Epithelial cell of proximal tubule (primary cell): ENCODE measurements at places on chromosomes 3 and 15. TPM values are rescaled to one million over a fixed set of nuclear protein-coding genes. Genes with fewer than 3 reads are reported as not detected.

DNA sequence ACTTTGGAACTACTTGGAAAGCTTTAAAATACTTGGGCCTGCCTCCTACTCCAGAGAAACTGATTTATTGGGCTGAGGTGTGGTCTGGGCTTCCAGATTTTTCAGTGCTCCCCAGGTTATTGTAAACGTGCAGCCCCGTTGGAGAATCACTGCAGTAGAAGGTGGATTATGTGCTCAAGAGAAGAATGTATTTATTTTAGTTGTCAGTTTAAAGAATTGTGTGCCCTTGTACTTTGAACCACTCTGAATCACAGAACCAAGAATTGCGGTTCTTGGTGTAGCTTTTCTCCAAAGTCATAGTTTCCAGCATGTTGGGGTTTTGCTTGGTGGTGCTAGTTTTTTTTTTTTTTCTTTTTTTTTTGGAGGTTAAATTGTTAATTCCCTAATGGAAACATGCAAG is 1.6 kb downstream of the TATDN2 start:
- DNase-seq, result no peak

- DNase-seq, result no peak
Measured at GRCh38 chr15:90915808-90916440, 12.8 kb downstream of the MAN2A2 start.

DNA sequence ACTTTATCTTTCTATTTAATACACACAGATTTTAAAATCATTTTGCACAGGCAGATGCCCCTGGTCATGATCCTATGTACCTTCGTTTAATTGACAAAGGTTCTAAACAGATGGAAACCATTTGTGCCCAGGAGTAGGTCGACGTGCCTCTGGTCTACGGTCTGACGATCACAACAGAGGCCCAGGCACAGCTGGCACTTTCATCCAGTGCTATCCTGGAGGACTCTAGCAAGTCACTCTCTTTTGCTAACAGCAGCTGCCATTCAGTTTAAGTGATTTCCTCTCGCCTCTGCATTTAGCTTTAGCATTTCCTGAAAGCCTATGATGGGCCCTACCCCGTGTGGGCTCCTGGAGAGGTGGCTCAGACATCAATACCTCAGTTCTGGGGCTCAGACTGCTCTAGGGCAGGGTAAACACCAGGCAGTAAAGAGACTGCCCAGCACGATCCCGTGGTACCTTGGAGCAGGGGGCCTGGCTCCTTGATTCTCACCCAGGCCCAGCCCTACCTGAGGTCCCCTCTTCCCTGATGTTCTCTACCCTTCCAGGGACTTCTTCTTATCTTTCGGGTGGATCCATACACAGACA is 83.2 kb upstream of the SNRPA1 start:
- no peak for DNase-seq

- DNase-seq, result no peak
Measured at GRCh38 chr3:119861681-119862080, 79.8 kb downstream of the NR1I2 start.

GRCh38 chr15:81304226-81304625 is 19.7 kb downstream of the STARD5 start:
- DNase-seq, result no peak

- no peak for DNase-seq
Measured at GRCh38 chr3:16370872-16371740, 106.1 kb downstream of the OXNAD1 start.

DNA sequence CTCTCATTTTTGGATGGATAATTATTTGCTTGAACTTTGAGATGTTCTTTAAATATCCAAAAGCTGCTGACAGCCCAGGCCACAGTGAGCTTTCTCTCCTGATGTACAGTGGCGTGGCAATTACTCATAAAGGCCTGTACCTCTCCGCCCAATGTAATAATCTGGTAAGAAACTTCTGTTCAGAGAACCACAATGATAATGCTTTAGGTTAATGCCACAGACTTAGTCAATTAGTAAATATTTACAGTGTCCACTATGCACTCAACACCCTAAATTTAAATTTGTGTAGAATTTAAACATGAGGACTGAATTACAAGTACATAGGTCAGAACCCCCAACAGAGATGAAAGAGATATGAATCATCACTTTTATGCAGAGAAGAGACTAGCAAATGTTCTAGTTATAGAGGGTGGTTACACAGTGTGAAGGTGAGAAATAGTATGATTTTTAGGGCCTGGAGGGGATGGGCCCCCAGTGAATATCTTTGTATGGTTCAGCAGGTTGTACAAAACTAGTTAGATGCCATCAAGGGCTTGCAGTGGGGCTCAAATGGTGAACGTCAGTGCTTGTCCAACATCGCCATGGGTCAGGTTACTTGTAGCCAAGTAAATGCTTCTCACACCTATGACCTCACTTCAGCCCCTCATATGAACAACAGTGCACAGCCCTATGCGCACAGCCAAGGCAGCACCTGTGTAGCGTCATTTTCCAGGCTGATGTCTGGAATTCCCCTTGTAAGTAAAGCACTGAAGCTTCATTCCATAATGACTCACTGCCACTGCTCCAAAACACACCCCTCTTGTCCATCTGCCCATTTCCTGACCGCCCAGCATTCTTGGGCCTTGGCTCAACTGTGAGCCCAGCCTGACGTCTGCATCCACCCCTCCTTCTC is 13.3 kb downstream of the ABHD2 start:
- peak; percentile 97 for DNase-seq

DNA sequence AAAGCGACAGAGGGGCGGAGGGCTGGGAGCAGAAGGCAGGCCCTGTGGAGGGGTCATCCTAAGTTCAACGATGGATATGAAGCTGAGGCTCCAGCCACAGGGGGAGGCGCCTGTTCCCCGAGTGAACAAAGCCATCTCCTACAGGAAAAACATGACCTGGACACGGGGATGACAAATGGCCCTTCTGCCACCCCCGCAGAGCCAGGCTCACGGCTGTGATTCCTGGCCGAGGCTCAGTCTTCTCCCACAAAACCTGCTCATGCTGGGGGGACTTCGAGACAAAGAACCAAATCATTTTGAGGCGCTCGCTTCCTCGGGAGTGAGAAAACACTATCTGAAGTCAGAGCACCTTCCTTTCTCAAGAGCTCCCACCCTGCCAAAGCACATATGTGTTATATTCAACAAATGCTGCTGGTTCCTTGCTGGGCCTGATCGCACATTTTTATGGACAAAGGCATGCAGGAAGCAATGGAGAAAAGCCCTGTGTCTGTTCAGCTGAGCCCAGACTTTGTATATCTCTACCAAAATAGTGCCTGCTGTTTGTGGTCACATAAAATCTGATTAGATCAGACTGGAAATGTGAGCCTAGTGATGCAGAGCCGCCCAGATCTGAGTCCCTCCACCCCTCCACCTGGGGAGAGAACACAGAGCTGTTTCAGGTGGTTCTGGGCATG is 5.6 kb downstream of the RBP1 start:
- DNase-seq, result peak; percentile 10

- no peak for DNase-seq
Measured at GRCh38 chr3:104951426-104951825, 415.3 kb upstream of the ALCAM start.

GRCh38 chr3:46695177-46695961 is 1.9 kb upstream of the ALS2CL start:
- DNase-seq, result no peak

DNA sequence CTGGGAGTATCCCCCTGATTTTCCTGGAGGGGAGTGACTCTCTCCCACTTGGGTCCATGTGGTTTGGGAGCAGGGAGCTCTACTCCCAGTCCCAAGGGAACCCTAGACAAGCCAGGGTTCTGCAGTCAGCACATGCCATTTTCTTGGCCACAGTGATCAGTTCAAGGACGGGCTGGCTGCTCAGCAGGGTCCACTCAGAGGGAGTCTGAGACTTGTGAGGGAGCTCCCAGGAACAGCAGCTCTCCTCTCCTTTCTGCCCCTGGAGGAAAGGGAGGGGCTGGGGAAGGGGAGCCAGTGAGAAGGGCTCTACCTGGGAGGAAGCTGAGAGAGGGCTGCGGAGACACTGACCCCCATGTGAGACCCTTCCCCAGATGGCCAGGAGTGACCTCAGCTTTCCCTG is 29.1 kb upstream of the LMCD1 start:
- DNase-seq, result no peak

GRCh38 chr15:88637841-88638625 is 783 bp upstream of the ISG20 start:
- no peak for DNase-seq

- DNase-seq, result no peak
Measured at GRCh38 chr15:98547741-98548138, 100.6 kb upstream of the IGF1R start.

DNA sequence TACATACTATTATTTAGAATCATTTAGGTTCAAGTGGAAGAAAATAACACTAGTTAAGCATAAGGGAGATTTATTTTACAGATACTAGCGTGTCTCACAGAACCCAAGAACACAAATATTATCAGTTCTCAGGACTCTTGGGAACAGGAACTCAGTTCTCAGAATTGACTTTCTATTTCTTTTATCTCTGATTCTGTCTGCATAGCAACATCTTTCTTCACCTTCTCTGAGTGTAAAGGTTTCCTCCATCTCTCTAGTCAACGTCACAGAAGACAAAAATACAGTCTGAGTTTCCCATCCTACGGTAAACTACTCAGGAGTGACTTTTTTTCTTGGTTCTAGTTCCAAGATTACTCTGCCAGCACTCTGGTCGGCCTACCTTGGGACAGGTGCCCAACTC is 220.0 kb downstream of the SV2B start:
- DNase-seq, result no peak

DNA sequence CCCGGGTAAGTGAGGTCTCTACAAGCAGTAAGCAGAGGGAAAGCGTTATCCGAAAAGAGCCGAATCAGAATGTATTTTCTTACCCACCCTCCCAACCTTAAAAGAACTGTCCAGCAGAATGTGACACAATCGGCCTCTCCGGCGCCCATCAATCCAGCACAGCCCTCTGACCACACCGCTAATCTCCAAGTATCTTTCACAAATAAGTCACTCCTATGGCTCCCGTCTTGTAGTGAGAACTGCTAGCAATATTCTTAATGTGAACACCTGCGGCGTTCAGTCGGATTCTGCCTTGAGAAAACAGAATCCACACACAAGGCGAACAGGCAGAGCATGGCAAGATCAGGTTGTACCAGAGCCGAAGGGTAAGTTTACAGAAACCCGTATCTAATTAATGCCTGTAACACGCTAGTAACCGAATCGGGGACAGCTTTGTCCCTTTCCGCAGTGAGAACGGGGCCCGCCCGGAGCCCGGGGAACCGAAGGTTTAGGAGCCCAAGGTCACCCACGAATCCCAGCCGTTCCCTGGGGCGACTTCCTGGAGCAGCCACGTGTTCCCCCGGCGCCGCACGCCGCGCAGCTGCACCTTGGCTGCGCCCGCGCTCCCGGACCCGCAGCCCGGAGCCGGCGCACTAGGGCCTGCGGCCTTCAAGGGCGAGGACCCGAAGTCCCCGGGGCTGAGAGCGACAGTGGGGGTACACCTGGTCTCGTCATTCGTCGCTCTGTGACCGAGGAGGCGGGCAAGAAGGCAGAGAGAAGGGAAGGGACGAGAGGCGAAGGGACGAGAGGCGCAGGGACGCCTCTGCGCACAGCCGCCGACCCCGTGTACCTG is 672 bp downstream of the TFRC start:
- no peak for DNase-seq

DNA sequence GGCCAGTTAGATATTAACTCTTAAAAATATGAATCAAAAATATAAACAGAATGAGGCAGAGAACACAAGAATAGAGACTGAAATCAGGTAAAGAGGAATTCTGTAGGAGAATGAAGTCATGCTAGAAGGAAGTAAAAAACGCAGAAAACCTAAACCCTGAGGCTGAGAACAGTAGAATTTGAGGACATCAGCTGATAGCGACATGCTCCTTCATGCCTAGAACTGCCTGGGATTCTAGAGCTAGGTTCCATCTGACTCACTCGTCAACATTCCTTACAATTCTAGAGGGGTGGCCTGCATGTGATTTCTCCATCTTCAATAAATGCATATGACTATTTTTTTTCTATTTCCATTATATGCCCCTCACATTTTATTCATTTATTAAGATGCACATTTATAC is 343.0 kb downstream of the ROBO1 start:
- no peak for DNase-seq

DNA sequence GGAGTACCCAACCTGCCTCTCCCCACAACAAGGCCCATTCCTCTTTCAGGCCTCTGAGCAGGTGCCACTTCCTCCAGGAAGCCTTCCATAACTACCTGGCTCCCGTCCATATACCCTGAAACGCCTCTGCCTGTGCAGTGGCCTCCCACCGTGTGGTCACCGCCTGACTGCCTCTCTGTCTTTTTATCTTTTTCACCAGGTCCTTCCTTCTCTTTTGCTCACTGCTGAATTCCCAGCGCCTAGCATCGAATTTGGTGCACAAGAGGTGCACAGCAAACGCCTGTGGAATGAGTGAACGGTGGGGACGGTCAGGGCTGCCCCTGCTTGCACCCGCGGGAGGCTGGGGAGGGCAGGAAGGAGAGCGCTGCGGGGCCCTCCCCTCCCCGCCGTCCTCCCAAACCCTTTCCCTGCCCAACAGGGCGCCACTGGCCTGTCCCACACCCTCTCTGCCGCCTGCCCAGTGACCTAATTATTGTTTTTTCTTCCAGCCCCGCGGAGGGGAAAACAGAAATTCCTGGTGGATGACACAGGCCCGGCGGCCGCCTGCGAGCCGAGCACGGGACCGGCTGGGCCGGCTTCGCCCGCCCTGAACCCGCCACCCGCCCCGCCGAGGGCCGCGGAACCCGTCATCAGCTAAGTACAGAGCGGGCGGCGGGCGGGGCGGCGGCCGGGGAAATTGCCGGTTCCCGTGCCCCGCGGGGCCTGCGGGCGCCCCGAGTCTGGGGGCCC is 140.1 kb downstream of the SMAD6 start:
- peak; percentile 45 for DNase-seq

- no peak for DNase-seq
Measured at GRCh38 chr15:38819387-38819950, 254.9 kb upstream of the RASGRP1 start.

DNA sequence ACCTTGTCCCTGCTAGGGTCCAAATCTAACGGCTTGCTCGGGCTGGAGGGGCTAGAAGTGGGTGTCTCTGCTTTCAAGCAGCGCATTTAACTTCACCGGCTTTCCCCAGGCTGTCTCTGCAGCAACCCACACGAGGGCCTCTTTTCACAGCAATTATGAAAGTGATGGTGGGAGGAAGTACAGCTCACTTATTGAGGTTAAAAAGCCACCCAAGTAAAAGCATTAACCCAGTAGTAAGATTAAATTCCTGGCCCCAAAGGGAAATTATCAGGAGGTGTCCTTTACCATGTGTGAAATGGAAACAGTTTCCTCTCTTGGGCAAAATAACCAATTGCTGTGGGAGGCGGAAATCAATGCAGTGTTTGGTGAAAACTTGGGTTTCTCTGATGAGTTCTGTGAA is 41.1 kb downstream of the NGRN start:
- DNase-seq, result no peak

GRCh38 chr3:194123726-194124125 is 12.2 kb upstream of the HES1 start:
- no peak for DNase-seq

Gene ADAMTSL3
- total RNA-seq, result 0.58 and 0.65 TPM in 2 replicates

Gene CACNA2D2
- 0.14 TPM in 1 of 2 replicates, not detected in the other for total RNA-seq

Gene NPTN
- total RNA-seq, result 90.8 and 100 TPM in 2 replicates

Gene NDN
- 56.8 and 77.3 TPM in 2 replicates for total RNA-seq

Gene TNNC1
- 0.51 and 0.58 TPM in 2 replicates for total RNA-seq

Gene RBPMS2
- 0.36 and 0.58 TPM in 2 replicates for total RNA-seq

Gene C3orf80
- total RNA-seq, result not detected in 2 replicates

Gene MOBP
- 0.35 TPM in 1 of 2 replicates, not detected in the other for total RNA-seq

Gene FGD5
- total RNA-seq, result 0.06 TPM in 1 of 2 replicates, not detected in the other
